ENCODE measurements at places on chromosomes 3 and 15. TPM values are rescaled to one million over a fixed set of nuclear protein-coding genes. Genes with fewer than 3 reads are reported as not detected.

GRCh38 chr3:182937293-182938051, 42.9 kb downstream of the DCUN1D1 start:
- no peak overlapping the region for H3K27ac ChIP-seq
- H3K27me3 ChIP-seq, result no peaks in the 10 kb centered on the region
- H3K4me1 ChIP-seq, result no peaks in the 10 kb centered on the region
- no peaks in the 10 kb centered on the region for H3K36me3 ChIP-seq
- no peak for DNase-seq

DNA sequence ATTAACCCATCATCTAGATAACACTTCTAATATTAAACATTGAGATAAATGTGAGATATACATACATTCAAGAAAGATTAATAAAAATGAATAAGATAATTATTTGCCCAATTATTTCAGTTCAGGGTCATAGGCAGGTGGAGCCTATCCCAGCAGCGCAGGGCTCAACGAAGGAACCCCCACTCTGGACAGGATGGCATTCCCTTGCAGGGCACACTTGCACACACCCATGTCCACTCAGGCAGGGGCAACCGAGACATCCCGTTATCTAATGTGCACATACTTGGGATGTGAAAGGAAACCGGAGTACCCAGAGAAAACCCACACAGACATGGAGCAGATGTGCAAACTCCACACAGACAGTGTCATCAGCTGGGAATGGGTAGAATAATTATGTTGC, 175.4 kb upstream of the CMC1 start:
- H3K4me1 ChIP-seq, result no peaks in the 10 kb centered on the region
- H3K36me3 ChIP-seq, result no peaks in the 10 kb centered on the region
- DNase-seq, result no peak
- no peak overlapping the region for H3K4me3 ChIP-seq

DNA sequence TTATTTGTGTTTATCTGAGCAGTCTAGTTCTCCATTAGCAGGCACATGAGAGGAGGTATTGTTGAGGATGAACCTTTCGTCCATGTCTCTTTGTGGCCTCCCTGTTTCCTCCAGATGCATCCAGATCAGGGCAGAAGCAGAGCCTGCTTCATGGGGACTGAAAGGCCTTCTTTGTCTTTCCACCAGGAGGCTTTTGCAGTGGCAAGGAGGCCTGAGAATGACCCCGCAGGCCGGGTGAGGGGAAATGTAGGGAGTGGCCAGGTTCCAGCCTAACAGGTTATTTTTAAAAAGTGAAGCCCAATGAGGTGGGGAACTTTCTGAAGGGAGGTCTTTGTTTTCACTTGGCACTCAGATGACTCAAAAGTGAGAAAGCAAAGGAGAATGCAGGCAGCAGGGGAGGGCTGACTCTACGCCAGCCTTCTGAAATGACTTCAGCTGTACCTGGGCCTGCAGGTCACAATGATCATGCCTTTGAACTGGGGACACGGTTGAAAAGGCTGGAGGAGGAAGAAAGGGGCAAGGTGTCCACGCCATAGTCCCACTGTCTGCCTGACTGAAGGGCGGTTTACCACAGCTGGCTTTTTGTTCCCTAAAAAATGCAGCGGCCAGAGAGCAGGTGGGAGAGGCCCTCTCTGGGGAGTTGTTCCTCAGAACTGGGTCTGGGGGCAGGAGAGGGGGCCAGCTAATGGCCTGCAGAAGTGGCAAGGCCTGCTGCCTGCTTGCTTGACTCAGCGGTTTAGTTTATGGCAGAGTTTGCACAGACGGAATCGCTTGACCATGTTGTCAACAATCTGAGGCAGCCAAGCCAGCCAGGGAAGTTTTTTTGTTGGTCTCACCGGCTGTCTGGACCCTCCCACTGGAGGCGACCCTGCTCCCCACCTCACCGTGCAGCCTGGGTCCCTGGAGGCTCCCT, 28.7 kb downstream of the CMTM7 start:
- H3K27me3 ChIP-seq, result no peaks in the 10 kb centered on the region
- no peak overlapping the region for H3K4me3 ChIP-seq
- H3K36me3 ChIP-seq, result no peaks in the 10 kb centered on the region
- peaks cover 7% of the 10 kb centered on the region for H3K4me1 ChIP-seq
- H3K27ac ChIP-seq, result no peak overlapping the region

- no peak overlapping the region for H3K27ac ChIP-seq
- no peak overlapping the region for H3K4me3 ChIP-seq
- no peaks in the 10 kb centered on the region for H3K27me3 ChIP-seq
- H3K4me1 ChIP-seq, result no peaks in the 10 kb centered on the region
- no peaks in the 10 kb centered on the region for H3K36me3 ChIP-seq
- DNase-seq, result no peak
These were observed 514.3 kb downstream of the PDCD6IP start for GRCh38 chr3:34312684-34313083.

- DNase-seq, result no peak
- no peaks in the 10 kb centered on the region for H3K27me3 ChIP-seq
- no peak overlapping the region for H3K4me3 ChIP-seq
- H3K36me3 ChIP-seq, result no peaks in the 10 kb centered on the region
- H3K4me1 ChIP-seq, result no peaks in the 10 kb centered on the region
- H3K27ac ChIP-seq, result no peak overlapping the region
These were observed 430.4 kb downstream of the TBL1XR1 start for GRCh38 chr3:176766862-176767261.

DNA sequence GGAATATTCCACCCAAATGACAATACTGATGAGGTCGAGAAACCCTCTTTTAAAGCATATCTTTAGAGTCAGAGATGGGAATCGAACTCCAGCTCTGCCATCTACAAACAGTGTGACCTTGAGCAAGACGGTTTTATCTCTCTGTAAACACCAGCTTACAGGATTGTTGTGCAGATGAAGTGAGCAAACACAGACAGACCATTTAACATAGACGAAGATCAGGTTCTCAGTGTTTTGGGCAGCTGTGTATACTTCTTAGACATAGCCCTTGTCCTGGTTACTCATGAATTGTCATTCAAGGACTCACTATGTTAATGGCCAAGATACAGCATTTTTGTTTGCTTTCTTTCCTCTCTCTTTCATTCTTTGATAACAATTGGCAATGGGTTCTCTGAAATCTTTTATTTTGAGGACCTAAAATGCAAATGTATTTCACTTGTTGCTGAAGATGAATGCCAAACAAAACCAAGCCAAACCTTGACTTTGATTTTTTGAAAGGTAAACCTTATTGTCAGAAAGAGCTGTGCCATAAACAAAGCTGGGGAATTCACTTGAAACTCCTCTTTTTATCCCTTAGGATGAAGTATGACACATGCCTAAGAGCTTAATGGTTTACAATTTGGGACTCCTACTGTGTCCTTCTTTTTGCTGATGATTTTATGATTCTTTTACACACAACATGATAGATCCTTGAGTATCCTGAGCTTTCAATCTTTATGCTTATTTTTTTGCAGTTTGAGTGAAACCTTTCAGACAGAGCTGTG, 250.0 kb upstream of the PDZRN3 start:
- no peaks in the 10 kb centered on the region for H3K36me3 ChIP-seq
- no peak for DNase-seq
- no peaks in the 10 kb centered on the region for H3K4me1 ChIP-seq
- H3K27ac ChIP-seq, result no peak overlapping the region
- H3K27me3 ChIP-seq, result no peaks in the 10 kb centered on the region
- no peak overlapping the region for H3K4me3 ChIP-seq

DNA sequence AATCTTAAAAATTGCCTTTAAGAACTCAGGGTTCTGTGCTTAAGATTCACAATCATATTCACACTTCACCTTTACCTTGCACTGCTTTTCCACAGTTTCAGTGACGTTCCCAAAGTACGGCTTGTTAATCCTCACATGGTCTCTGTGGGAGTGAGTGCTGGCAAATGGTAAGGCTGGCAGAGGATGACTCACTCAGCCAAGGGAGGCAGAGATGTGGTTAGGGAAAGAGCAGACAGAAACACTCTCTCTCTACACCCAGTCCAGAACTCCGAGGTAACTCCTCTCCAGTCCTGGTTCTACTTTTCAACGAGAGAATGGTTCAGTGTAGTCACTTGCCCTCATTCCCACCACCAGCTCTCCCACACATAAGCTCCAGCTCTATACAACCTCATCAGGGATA, 33.1 kb downstream of the RASGRP1 start:
- no peaks in the 10 kb centered on the region for H3K4me1 ChIP-seq
- no peak overlapping the region for H3K27ac ChIP-seq
- H3K27me3 ChIP-seq, result no peaks in the 10 kb centered on the region
- H3K4me3 ChIP-seq, result no peak overlapping the region
- DNase-seq, result no peak

GRCh38 chr3:76383781-76384180, 598.4 kb upstream of the ZNF717 start:
- H3K27ac ChIP-seq, result no peak overlapping the region
- no peaks in the 10 kb centered on the region for H3K27me3 ChIP-seq
- no peak for DNase-seq

SQOR gene
- 28.1 TPM for total RNA-seq

SMARCC1 gene
- total RNA-seq, result 68.5 TPM

SLC6A6 gene
- total RNA-seq, result 102 TPM

CP gene
- 8.7 TPM for total RNA-seq

Data from ovary (tissue), 10 donors.